ENCODE measurements at places on chromosomes 7 and 10. TPM values are rescaled to one million over a fixed set of nuclear protein-coding genes. Genes with fewer than 3 reads are reported as not detected.

- no peak for DNase-seq
- no peaks in the 10 kb centered on the region for H3K4me1 ChIP-seq
- no peaks in the 10 kb centered on the region for H3K36me3 ChIP-seq
- no peak overlapping the region for H3K4me3 ChIP-seq
- peaks cover 24% of the 10 kb centered on the region for H3K27me3 ChIP-seq
These were observed 29.0 kb downstream of the ATOH7 start for GRCh38 chr10:68202960-68203353.

GRCh38 chr7:2738766-2739549, 51.0 kb downstream of the AMZ1 start:
- DNase-seq: no peak
- no peak overlapping the region for H3K4me3 ChIP-seq
- no peaks in the 10 kb centered on the region for H3K36me3 ChIP-seq
- H3K4me1 ChIP-seq: peaks cover 17% of the 10 kb centered on the region
- H3K27ac ChIP-seq: no peak overlapping the region
- H3K27me3 ChIP-seq: no peaks in the 10 kb centered on the region

DNA sequence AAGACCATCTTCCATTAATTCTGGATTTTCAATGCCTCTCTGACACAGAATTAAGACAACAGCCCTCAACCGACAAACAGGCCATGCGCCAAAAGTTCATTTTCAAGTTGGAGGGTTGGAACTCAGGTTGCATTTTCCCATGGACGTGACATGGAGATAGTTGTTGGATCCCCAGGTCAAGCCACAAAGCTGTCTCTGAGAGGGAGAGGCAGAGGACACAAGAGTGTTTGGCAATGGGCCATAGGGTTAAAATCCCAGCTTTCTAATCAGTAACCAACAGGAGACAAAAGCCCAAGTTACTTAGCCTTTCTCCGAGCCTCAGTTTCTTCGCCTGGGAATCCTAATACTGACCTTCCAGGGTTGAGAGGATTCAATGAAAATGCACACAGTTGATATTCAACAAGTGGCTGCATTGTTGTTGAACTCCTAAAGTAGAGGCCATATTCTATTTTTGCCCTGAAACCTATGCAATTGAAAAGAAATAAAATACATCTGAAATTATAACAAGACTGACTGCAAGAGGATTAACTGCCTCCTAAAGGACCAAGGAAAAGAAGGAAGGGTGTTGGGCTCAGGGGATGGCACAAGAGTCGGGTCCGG, 44.3 kb downstream of the SORBS1 start:
- no peaks in the 10 kb centered on the region for H3K36me3 ChIP-seq
- no peaks in the 10 kb centered on the region for H3K27me3 ChIP-seq
- H3K4me3 ChIP-seq: no peak overlapping the region
- no peak overlapping the region for H3K27ac ChIP-seq
- peaks cover 53% of the 10 kb centered on the region for H3K4me1 ChIP-seq

- DNase-seq: no peak
- no peak overlapping the region for H3K27ac ChIP-seq
- H3K4me3 ChIP-seq: no peak overlapping the region
- H3K27me3 ChIP-seq: no peaks in the 10 kb centered on the region
- no peaks in the 10 kb centered on the region for H3K4me1 ChIP-seq
These were observed 146.4 kb upstream of the TMEM106B start for GRCh38 chr7:12064586-12065127.

GRCh38 chr10:63720072-63720537, 198.9 kb downstream of the REEP3 start:
- no peak overlapping the region for H3K4me3 ChIP-seq
- no peak for DNase-seq
- H3K27me3 ChIP-seq: no peaks in the 10 kb centered on the region
- no peak overlapping the region for H3K27ac ChIP-seq
- H3K4me1 ChIP-seq: peaks cover 31% of the 10 kb centered on the region

DNA sequence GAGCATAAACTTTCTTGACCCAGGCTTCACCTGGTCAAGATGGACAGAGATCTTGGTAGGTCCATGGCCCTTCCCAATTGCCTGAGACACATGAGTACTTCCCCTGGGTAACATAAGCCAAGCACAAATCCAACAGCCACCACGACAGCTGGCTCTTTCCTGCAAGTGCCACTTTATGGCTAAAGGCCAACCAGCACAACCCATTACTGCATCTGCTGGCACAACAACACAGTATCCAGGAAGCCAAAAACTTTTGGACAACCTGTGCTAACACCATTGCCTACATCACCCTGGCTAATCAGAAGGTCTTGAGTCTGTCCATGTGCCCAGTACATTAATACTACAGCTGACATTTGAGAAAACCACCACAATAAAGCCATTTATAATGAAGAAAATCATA, 548.0 kb upstream of the SEMA3D start:
- no peaks in the 10 kb centered on the region for H3K36me3 ChIP-seq
- H3K4me3 ChIP-seq: no peak overlapping the region
- DNase-seq: no peak

GRCh38 chr10:93199191-93199751, 125.6 kb downstream of the CYP26A1 start:
- H3K27ac ChIP-seq: no peak overlapping the region
- no peak for DNase-seq
- H3K4me1 ChIP-seq: peaks cover 14% of the 10 kb centered on the region

DNA sequence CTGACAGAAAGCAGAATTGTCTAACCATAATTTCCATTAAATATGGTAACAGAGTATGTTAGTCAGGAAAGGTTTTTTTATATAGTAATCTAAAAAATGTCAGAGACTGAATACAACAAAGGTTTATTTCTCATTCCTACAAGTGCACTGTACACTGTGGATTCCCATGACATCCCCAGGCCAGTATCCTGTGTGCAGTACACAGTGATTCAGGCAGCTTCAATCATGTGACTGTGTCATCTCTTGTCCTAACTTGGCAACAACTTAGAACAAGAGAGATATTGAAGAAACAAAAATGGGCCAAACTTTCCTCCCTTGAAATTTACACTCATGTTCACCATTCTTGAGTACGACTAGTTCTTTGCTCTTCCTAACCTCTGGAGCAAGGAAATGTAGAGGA, 189.8 kb upstream of the SEMA3A start:
- H3K4me3 ChIP-seq: no peak overlapping the region
- no peaks in the 10 kb centered on the region for H3K4me1 ChIP-seq
- H3K27ac ChIP-seq: no peak overlapping the region
- DNase-seq: no peak

DNA sequence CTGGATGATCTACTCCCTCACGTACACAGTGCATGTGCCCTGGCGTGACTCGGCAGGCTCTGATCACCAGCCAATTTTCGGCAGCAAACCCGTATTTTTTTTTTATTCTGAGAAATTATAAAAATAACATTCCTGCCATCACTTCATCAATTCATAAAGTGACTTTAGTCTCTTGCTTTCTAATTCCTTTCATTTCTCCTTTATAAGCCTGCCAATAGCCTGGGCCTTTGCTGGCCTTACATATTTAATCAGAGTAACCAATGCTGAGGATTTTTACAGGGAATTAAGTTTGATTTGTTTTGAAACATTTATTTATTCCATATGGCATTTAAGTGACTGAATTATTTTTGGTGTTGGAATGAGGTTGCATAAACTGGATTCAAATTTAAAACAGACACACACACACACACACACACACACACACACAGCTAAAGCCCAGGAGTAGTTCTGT, 140.8 kb downstream of the ETV1 start:
- no peak overlapping the region for H3K4me3 ChIP-seq
- DNase-seq: no peak
- peaks cover 8% of the 10 kb centered on the region for H3K4me1 ChIP-seq
- H3K27me3 ChIP-seq: no peaks in the 10 kb centered on the region

DNA sequence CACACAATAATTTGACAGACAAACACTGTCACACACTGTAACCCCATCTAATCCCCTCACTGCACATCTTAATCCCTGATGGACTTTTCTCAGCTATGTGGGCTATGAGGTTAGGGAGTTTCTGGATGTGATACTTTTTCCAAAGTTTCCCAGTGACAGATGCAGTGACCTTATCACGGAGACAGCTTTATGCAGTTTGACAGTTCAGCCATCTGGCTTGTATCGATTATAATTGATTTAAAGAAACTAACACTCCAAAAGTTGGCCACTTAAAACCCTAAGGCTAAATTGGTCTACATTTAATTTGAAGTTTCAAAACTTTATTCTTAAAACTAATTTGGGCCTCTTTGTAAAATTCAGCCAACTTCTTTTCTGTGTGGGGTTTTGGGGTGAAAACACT, 196.7 kb downstream of the SDK1 start:
- no peaks in the 10 kb centered on the region for H3K36me3 ChIP-seq
- no peak for DNase-seq
- no peaks in the 10 kb centered on the region for H3K27me3 ChIP-seq
- no peaks in the 10 kb centered on the region for H3K4me1 ChIP-seq
- H3K4me3 ChIP-seq: no peak overlapping the region

- no peak overlapping the region for H3K4me3 ChIP-seq
- no peaks in the 10 kb centered on the region for H3K27me3 ChIP-seq
- no peaks in the 10 kb centered on the region for H3K36me3 ChIP-seq
These were observed 1569.8 kb downstream of the REEP3 start for GRCh38 chr10:65090991-65091390.

- H3K4me3 ChIP-seq: no peak overlapping the region
- H3K27me3 ChIP-seq: no peaks in the 10 kb centered on the region
- no peaks in the 10 kb centered on the region for H3K4me1 ChIP-seq
- no peak overlapping the region for H3K27ac ChIP-seq
- no peak for DNase-seq
These were observed 10.2 kb downstream of the CUTC start for GRCh38 chr10:99742254-99742653.

GRCh38 chr7:108467391-108467790, 11.2 kb upstream of the NRCAM start:
- no peak overlapping the region for H3K27ac ChIP-seq
- H3K36me3 ChIP-seq: peaks cover 5% of the 10 kb centered on the region
- no peaks in the 10 kb centered on the region for H3K4me1 ChIP-seq
- H3K4me3 ChIP-seq: no peak overlapping the region

DNA sequence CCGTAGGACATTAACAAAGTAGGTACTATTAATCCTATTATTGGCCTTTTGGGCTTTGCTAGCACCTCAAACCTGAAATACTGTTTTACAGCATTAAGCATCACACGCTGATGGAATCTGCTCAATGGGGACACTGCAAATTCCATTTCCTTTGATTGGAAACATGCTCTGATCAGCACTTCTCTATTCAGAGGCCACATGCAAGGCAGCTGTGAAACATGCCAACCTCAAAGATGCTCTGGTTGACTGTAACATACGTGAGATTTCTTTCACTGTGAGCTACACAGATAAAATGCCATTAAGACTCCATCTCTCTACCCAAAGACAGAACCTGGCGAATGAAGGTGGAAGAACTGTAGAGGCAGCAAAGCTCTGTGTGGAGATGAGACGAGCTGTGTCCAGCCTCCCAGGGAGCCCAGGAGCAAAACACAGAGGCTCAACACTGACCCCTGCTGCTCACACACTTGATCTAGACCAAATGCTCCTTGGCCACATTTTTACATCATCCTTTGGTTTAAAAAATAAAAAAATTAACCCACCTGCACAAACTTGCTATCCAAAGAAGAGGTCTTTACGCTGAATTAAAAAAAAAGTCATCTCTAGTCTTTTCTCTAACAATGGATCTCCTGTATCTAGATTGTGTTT, 8.0 kb downstream of the RSU1 start:
- H3K27me3 ChIP-seq: no peaks in the 10 kb centered on the region
- peaks cover 2% of the 10 kb centered on the region for H3K36me3 ChIP-seq
- DNase-seq: no peak
- no peak overlapping the region for H3K4me3 ChIP-seq
- no peak overlapping the region for H3K27ac ChIP-seq

- no peaks in the 10 kb centered on the region for H3K36me3 ChIP-seq
- H3K4me1 ChIP-seq: peaks cover 25% of the 10 kb centered on the region
- no peaks in the 10 kb centered on the region for H3K27me3 ChIP-seq
- H3K4me3 ChIP-seq: no peak overlapping the region
- no peak overlapping the region for H3K27ac ChIP-seq
These were observed 115.3 kb downstream of the SGMS1 start for GRCh38 chr10:50508315-50509051.

DNA sequence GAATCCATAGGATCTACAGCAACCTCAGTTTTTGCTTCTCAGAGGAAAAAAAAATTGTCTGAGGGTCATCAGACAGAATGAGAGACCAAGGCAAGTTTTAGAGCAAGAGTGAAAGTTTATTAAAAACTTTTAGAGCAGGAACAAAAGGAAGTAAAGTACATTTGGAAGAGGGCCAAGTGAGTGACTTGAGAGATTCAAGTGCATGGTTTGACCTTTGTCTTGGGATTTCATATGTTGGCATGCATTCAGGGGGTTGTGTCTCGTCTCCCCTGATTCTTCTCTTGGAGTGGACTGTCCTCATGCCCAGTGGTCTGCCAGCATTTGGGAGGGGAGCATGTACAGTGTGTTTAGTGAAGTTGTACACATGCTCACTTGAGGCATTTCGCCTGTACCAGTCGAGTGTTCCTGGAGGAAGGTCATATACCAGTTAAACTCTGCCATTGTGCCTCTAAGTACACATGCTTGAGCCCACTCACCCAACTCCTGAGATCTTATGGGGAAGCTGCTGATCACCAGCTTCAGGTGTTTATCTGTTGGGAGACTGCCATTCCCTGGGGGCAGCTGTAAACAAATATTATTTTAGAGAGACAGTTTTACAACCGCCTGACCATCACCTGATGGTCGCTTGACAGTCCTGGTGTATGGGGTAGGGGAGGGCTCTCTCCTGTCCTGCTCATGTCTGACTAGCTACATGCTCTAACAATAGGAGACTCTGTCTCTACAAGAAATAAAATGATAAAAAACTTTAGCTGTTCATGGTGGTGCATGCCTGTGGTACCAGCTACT, 109.4 kb downstream of the EEPD1 start:
- H3K36me3 ChIP-seq: no peaks in the 10 kb centered on the region
- DNase-seq: no peak
- no peaks in the 10 kb centered on the region for H3K27me3 ChIP-seq

GRCh38 chr10:78290131-78290750, 256.6 kb downstream of the RPS24 start:
- H3K4me3 ChIP-seq: no peak overlapping the region
- DNase-seq: no peak
- no peaks in the 10 kb centered on the region for H3K27me3 ChIP-seq
- H3K4me1 ChIP-seq: no peaks in the 10 kb centered on the region
- H3K36me3 ChIP-seq: no peaks in the 10 kb centered on the region
- no peak overlapping the region for H3K27ac ChIP-seq

- no peaks in the 10 kb centered on the region for H3K36me3 ChIP-seq
- H3K27ac ChIP-seq: no peak overlapping the region
- DNase-seq: no peak
These were observed 14.0 kb downstream of the SLC29A4 start for GRCh38 chr7:5296611-5297226.

DNA sequence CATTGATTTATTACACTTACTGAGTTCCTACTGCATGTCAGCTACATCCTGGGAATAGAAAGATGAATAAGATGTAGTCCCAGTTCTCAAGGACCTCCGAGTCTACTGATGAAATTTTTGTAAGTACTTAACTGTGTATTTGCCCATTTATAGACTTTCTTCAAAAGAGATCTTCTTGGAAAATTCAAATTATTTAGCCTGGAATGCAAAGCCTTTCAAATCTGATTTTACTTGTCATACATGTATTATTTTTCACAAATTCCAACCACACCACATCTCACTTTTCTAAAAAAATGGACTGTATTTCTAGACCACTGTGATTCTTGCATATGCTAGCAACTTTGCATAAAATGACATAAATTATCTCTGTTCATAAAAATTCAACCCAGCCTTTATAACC, 581.3 kb downstream of the ATRNL1 start:
- H3K4me1 ChIP-seq: no peaks in the 10 kb centered on the region
- no peak overlapping the region for H3K4me3 ChIP-seq
- no peak overlapping the region for H3K27ac ChIP-seq
- no peak for DNase-seq
- H3K27me3 ChIP-seq: no peaks in the 10 kb centered on the region
- H3K36me3 ChIP-seq: no peaks in the 10 kb centered on the region

Gene LEP
- total RNA-seq: 2.0 TPM

Gene ITIH2
- not detected for total RNA-seq

Gene HTR5A
- total RNA-seq: not detected
